Omental fat pad (tissue), 4 donors: ENCODE measurements at places on chromosomes 1 and 21. TPM values are rescaled to one million over a fixed set of nuclear protein-coding genes. Genes with fewer than 3 reads are reported as not detected.

Gene PKP1
- total RNA-seq: 0.93 TPM

Gene CFAP74
- not detected for total RNA-seq

Gene SUSD4
- total RNA-seq: 0.24 TPM

Gene OPTC
- total RNA-seq: not detected

Gene ZNF670
- 3.2 TPM for total RNA-seq

Gene ADGRB2
- 7.5 TPM for total RNA-seq

Gene TMCC2
- total RNA-seq: 4.9 TPM

Gene GBP1
- 19.2 TPM for total RNA-seq

Gene CACHD1
- total RNA-seq: 26.0 TPM

Gene OR2L2
- total RNA-seq: 0.19 TPM

Gene HSD17B7
- 11.8 TPM for total RNA-seq

Gene CXADR
- total RNA-seq: 0.63 TPM

Gene RIIAD1
- not detected for total RNA-seq

Gene CR1
- 23.0 TPM for total RNA-seq

Gene OXCT2
- 0.24 TPM for total RNA-seq

Gene KLHL12
- 25.2 TPM for total RNA-seq
